ENCODE measurements at places on chromosomes 1 and 21. TPM values are rescaled to one million over a fixed set of nuclear protein-coding genes. Genes with fewer than 3 reads are reported as not detected.

SLC30A7 gene
- total RNA-seq = 26.8 TPM

DNA sequence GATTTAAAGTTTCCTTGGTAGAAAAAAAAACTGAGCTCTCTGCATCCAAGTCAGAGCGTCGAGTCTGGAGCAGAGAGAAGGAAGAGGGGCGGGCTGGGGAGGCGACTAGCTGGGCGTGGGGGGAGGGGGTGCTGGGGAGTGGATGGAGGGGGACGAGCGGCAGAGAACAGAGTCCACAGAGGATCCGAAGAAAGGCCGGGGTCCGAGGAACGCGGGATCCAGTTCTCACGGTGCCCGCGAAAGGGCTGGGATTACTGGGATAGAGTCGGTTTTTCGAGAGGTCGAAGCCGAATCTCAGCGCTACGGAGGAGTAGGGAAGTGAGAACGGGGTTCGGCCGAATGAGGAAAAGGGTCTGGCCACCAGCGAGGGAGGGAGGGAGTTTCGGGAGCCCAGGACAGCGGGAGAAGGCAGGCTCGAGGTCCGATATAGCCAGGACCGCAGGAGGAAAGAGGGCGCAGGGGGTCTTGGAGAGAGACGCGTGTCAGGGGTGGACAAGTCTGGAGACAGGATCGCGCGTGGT, 665 bp downstream of the DAB1 start:
- H3K36me3 ChIP-seq = no peaks in the 10 kb centered on the region
- no peaks in the 10 kb centered on the region for H3K4me1 ChIP-seq
- no peak for DNase-seq
- no peaks in the 10 kb centered on the region for H3K27me3 ChIP-seq
- no peak overlapping the region for H3K4me3 ChIP-seq

OR10X1 gene
- total RNA-seq = not detected

DNA sequence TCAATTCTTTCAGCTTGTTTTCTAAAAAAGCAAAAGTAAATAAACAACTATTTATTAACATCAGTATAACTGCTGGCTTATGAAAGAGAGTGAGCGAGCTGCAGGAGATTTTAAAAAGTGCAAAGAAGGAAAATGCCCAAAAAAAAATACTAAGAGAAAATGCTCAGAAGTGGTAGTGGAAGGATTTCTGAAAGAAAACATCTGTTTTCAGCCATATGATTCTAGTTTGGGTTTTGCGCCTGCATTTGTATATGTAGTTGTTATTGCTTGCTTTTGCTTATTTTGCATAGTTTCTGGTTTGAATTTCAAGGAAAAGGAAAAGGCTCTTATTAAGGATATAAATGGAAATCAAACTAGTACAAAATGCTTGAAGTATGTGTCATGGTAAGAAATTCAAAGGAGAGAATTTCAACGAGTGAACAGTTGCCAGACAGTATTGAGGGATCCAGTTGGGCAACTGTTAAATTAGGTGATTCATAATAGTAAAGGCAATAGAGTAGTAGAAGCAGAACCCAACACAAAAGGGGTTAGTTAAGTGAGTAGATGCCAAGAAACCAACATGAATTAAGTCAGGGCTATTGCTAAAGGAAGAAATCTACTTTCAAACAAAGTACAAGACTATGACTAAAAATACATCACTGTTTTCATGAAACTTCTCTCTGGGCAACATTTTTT, 1.2 kb downstream of the GBP5 start:
- no peaks in the 10 kb centered on the region for H3K27me3 ChIP-seq
- H3K27ac ChIP-seq = peak overlapping the region; percentile 8
- no peak for DNase-seq
- peak overlapping the region; percentile 46 for H3K4me3 ChIP-seq
- H3K4me1 ChIP-seq = peaks cover 3% of the 10 kb centered on the region

SH2D1B gene
- 0.68 TPM for total RNA-seq

DNA sequence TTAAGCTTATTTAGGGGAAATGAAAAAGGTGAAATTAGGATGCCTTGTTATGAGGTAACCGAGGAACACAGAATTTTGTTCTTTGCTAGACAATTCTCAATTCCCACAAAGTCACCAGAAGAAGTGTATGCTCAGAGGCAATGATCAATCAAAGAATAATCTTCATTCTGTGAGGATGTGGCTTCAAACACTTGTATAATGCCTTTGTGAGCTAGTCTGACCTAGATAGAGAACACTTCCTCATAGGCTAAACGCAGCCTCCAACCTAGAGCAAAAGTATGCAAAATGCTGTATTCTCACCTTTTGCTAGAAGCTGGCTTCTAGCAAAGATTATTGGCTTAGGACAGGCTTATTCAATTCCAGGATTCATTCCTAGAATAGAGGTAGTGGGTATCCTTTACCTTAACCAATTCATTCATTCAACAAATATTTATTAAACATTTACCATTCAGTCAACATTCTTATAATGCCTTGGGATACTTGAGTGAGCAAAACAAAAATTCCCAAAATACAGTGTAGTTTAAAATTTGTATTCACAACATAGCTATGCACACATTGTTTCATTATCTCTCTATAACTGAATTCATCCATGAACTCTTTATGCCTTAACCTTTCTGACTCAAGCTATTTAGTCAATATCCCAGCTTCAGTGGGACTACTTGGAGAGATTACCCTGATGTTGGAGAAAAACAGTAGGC, 530.2 kb downstream of the PTPRC start:
- no peak overlapping the region for H3K27ac ChIP-seq
- H3K36me3 ChIP-seq = no peaks in the 10 kb centered on the region
- no peak overlapping the region for H3K4me3 ChIP-seq
- no peak for DNase-seq
- no peaks in the 10 kb centered on the region for H3K27me3 ChIP-seq
- no peaks in the 10 kb centered on the region for H3K4me1 ChIP-seq

DNA sequence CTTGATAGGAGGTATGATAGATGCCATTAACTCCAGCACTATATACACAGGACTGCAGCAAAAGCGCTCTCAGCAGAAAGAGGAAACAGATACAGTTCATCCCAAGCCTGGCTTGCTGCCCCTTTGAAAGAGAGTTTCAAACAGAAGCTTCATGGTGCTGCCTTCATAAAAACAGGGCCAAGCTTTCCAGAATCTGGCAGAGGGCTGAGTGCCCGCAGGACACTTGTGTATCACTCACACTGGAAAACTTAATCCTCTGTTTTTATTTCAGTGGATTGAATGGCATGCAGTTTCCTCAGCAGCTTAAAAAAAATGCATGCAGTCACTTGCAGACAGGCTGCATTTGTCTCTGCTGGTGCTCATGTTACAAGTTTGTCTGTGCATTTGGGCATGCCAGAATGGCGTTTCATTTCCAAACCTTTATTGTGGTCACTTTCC, 40.4 kb downstream of the KCNJ15 start:
- H3K36me3 ChIP-seq = no peaks in the 10 kb centered on the region
- no peak for DNase-seq
- H3K4me3 ChIP-seq = no peak overlapping the region
- no peaks in the 10 kb centered on the region for H3K27me3 ChIP-seq

GRCh38 chr1:112508278-112509004, at the start of gene WNT2B:
WNT2B (plus strand) TSS chr1:112508965; CDS start chr1:112509263, 298 bp downstream.
- H3K4me3 ChIP-seq = peak within 1 kb of the TSS; percentile 82
- peak within 1 kb of the TSS; percentile 1 for H3K27ac ChIP-seq
- H3K36me3 ChIP-seq = no peaks in the 10 kb centered on the region
- no peak for DNase-seq
- peaks cover 4% of the 10 kb centered on the region for H3K4me1 ChIP-seq
- H3K27me3 ChIP-seq = no peaks in the 10 kb centered on the region

- no peak overlapping the region for H3K27ac ChIP-seq
- DNase-seq = no peak
These were observed 40.0 kb downstream of the LHX8 start for GRCh38 chr1:75174031-75174760.

CD84 gene
- 12.7 TPM for total RNA-seq

GRCh38 chr1:43049481-43049880, 90.8 kb upstream of the SLC2A1 start:
- H3K4me1 ChIP-seq = no peaks in the 10 kb centered on the region
- H3K36me3 ChIP-seq = no peaks in the 10 kb centered on the region
- no peak overlapping the region for H3K27ac ChIP-seq
- no peak for DNase-seq

- H3K27me3 ChIP-seq = no peaks in the 10 kb centered on the region
- no peak overlapping the region for H3K4me3 ChIP-seq
- no peaks in the 10 kb centered on the region for H3K4me1 ChIP-seq
These were observed 8.2 kb downstream of the RCOR3 start for GRCh38 chr1:211267204-211267857.

Measured in thoracic aorta (tissue), 2 donors.